ENCODE measurements at places on chromosomes 13 and 19. TPM values are rescaled to one million over a fixed set of nuclear protein-coding genes. Genes with fewer than 3 reads are reported as not detected.

DNA sequence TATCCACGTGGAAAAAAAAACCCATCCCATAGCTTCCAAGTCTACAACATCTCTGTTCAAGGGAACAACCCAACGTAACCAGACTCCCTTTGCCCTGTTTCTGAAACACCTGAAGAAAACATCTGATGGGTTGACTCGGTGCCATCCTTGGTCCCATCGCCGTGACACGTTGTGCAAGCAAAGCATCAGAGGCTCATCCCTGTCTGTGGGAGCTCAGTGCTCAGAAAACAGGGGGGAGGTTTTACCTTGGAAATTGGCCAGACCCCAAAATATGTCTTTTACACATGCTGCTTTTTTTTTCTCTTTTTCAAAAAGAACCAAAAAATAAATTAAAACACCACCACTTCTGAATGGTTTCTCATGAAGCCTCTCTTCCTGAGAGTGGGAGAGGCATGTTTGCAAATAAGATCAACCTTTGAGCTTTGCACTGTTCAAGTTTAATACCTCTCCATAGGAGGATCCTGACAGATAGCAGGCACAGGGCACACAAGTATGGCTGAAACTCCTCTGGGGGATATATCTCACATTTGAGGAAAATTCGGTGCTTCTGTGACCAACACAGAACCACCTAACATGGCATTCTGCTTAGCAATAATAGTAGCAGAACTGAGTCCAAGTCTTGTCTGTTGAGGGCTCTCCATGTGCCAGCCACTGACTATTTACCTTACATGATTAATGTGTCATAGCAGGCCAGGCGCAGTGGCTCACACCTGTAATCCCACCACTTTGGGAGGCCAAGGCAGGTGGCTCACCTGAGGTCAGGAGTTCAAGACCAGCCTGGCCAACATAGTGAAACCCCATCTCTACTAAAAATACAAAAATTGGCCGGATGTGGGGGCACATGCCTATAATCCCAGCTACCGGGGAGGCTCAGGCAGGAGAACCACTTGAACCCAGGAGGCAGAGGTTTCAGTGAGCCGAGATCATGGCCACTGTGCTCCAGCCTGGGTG, 7.0 kb upstream of the PVR start:
- no peak for DNase-seq

- DNase-seq: no peak
Observed at GRCh38 chr13:52969373-52969772, 59.2 kb upstream of the OLFM4 start.

The ZNF790 gene
- total RNA-seq: 11.3 TPM

DNA sequence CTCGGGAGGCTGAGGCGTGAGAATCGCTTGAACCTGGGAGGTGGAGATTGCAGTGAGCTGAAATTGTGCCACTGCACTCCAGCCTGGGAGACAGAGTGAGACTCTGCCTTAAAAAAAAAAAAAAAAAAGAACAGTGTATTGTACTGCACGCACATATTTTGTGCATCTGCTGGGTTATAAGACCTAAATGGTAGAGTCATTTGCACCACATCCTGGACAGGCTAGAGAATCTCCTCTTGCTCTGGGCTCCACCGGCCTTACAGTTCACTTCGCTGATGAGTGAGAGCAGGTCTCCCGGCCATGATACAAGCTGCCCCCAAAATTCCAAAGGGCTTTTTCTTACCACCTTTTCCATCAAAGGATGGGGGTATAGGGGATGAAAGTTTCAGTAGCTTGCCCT, 7.2 kb upstream of the SAE1 start:
- DNase-seq: no peak

DNA sequence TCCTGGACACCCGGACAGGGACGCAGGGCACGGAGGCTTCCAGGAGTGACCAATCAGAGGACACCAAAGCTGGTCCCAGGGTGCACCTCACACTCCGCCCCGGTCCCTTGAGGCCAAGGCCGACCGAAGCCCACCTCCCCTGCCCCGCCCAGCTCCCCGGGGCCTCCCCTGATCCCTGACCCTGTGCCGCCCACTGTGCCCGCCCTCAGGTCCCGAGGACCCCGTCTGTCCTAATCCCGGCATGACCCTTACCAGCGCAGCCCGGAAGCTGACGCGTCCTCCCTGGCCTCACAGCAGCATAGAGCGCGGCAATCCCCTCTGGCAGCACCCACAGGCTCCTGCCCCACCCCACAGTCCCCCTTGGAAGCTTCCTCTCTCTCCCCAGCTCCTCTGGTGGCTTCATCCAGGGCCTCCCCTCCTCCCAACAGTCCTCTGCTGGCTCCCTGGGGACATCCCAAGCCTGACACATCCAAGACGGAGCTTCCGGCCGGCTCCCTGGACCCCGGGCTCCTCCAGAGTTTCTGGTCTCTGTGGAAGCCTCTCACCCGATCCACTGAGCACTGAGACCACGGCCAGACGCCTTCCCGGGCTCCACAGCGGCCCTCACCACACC, 7.4 kb upstream of the CDC34 start:
- no peak for DNase-seq

DNA sequence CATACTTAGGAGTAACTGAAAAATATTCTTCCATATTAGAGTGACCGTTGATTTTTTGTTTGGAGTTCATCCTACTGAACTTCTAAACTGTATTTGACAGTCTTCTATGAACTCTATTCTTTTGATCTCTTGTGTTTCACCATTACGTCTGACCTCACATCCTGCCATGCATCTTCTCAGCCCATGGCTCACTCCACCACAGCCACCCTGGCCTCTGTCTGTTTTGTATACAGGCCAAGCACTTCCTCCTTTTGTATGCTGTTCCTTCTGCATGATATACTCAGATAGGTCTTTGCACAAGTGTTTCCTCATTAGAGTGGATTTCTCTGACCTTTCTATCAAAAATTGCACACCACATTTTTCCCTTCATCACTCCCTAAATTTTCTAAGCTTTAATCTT, 119.9 kb downstream of the MAB21L1 start:
- no peak for DNase-seq

GRCh38 chr13:25227690-25228089, 55.6 kb upstream of the AMER2 start:
- DNase-seq: no peak

GRCh38 chr13:87661471-87661870, 9.7 kb upstream of the SLITRK5 start:
- no peak for DNase-seq

GRCh38 chr19:48779636-48780035, 24.3 kb downstream of the FGF21 start:
- no peak for DNase-seq

DNA sequence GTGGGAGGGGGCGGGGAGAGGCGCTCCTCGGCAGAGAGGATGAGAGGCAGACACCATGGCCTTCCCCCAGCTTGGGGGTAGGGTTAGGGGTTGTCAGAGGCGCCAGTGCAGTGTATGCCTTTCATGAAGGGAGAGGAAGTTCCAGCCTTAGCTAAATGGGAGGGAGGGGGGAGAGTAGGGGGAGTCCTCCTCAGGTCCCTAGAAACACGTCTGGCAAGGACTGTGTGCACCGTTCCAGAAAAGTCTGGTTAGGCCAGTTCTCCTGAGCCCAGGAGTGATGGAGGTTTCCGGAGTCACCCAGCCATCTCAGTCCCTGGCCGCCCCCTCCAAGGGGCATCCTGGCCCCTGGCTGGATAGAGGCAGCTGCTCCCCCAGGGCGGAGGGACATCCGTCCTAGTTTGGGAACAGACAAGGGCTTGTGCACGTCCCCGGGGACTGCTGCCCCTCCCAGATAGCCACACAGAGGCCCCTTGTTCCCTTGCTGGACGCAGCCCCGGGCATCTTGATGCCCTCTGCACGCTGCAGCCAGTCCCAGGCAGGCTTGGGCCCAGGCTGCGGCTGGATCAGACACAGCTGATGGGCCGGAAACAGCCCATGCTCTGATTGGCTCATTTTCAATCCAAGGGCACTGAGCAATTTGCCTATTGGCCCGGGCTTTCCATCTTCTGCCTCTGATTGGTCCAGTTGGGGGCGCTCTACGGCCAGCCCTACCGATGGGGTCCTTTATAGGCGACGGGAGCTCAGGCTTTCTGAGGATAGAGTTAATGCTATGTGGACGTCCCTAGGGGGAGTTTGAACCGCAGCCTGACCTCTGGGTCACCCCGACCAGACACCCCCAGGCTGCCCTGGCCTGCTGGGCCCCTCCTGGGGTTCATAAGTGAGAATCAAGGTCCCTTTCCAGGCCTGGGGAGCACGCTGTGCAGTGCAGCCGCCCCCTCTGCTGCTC, 3.8 kb downstream of the S1PR2 start:
- DNase-seq: peak; percentile 60

The ARRDC5 gene
- not detected for total RNA-seq

The TUBA3C gene
- not detected for total RNA-seq

The ZNF415 gene
- 13.6 TPM for total RNA-seq

GRCh38 chr19:38389957-38390924, 1.7 kb downstream of the SPRED3 start:
- DNase-seq: no peak

GRCh38 chr19:13963603-13964105, 11.3 kb downstream of the DCAF15 start:
- no peak for DNase-seq
